ENCODE measurements at places on chromosomes 1 and 21. TPM values are rescaled to one million over a fixed set of nuclear protein-coding genes. Genes with fewer than 3 reads are reported as not detected.

Gene TRIM67
- total RNA-seq = 0.28 TPM

Gene C1QTNF12
- 3.4 TPM for total RNA-seq

Gene BATF3
- total RNA-seq = not detected

Gene PGLYRP4
- total RNA-seq = not detected

Gene TSACC
- total RNA-seq = not detected

Gene HCRTR1
- total RNA-seq = not detected

Gene GJC2
- 4.1 TPM for total RNA-seq

Gene NBPF10
- 4.1 TPM for total RNA-seq

Gene OR6N1
- not detected for total RNA-seq

Gene FCGR3A
- 6.9 TPM for total RNA-seq

DNA sequence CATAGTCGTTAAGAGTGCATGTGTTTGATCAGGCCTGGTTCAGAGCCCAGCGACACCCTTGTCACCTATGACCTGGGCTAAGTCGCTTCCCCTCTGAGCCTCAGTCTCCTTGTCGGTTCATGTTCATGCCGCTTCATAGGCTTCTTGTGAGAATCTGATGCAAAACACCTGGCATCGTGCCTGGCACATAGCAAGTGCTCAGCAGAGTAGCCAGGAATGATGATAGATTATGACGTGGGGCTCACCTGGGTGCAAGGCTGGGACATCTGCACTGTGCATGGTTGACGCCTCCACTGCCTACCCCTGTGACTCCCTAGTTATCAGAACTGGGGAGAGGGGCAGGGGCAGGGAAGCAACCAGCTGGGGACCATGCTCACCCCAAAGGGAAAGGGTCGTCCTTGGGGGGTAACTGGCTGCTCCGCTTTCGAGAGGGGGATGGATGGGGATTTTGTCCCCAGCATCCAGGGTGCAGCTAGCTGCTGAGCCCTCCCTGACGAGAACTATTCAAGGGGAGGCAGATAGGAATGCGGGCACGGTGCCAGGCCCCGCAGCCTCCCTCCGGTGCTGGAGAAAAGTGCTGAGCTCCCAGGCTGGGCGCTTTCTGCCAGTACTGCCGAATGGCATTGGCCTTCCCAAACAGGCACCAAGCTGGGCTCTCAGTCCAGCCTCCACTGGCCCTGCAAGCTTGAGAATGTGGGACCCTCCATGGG is 9.3 kb downstream of the EFHD2 start:
- H3K4me3 ChIP-seq = no peak overlapping the region
- H3K27me3 ChIP-seq = no peaks in the 10 kb centered on the region
- no peaks in the 10 kb centered on the region for H3K36me3 ChIP-seq
- DNase-seq = no peak

- no peaks in the 10 kb centered on the region for H3K36me3 ChIP-seq
- DNase-seq = no peak
- H3K27me3 ChIP-seq = no peaks in the 10 kb centered on the region
Observed at GRCh38 chr1:56827711-56828110, 8.5 kb upstream of the FYB2 start.

DNA sequence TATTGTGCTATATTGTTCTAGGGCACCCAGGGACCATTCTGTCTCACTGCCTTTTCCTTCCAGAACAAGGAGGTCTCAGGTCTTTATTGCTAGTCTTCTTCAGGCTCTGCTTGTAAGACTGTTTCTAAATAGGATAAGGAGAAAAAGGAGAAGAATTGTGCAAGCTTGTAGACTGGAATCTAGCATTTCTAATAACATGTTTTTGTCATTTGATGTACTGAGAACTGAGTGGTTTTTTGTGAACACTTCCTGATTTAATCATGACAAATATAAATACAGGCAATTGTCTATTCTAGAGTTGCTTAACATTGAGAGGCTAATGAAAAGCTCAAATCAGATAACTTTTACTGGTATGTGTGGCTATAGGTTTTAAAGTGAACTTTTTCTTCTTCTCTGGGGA is 77.6 kb downstream of the CLIC4 start:
- H3K27me3 ChIP-seq = no peaks in the 10 kb centered on the region
- no peaks in the 10 kb centered on the region for H3K4me1 ChIP-seq
- no peak overlapping the region for H3K27ac ChIP-seq

- no peak overlapping the region for H3K4me3 ChIP-seq
- H3K4me1 ChIP-seq = no peaks in the 10 kb centered on the region
- DNase-seq = no peak
Observed at GRCh38 chr1:11227106-11228077, 35.0 kb downstream of the MTOR start.

DNA sequence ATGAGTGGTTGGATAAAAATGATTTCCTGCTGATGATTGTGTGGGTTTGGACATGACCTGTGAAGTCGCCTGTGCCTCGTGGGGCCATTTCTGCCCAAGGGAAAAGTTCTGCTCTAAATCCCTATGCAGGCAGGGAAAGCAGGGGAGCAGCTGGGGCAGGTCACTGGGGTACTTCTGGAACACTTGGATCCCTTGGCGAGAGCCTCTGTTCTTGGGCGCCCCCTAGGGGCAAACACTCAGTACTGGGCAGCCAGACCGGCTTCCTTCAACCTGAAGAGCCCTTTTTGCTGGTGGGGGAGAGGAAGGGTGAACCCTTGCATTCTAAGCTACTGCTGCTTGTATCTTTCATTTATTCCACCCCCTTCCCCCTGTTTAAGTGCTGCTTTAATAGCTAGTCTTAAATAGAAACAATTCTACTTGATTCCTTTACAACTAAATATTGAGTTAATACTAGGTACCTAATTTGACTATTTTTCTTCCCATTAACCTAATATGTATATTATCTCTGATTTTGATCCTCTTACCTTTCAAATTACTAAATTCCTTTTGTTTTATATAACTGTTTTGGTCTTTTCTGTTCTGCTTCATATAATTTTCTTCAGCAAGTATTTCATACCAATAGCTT is 5.1 kb upstream of the CLEC20A start:
- DNase-seq = peak; percentile 58
- no peak overlapping the region for H3K4me3 ChIP-seq
- H3K27ac ChIP-seq = no peak overlapping the region
- no peaks in the 10 kb centered on the region for H3K4me1 ChIP-seq
- no peaks in the 10 kb centered on the region for H3K36me3 ChIP-seq
- no peaks in the 10 kb centered on the region for H3K27me3 ChIP-seq

GRCh38 chr1:64186138-64186897 is 17.1 kb upstream of the UBE2U start:
- no peaks in the 10 kb centered on the region for H3K4me1 ChIP-seq
- H3K4me3 ChIP-seq = no peak overlapping the region
- H3K36me3 ChIP-seq = no peaks in the 10 kb centered on the region
- no peak overlapping the region for H3K27ac ChIP-seq
- H3K27me3 ChIP-seq = no peaks in the 10 kb centered on the region

DNA sequence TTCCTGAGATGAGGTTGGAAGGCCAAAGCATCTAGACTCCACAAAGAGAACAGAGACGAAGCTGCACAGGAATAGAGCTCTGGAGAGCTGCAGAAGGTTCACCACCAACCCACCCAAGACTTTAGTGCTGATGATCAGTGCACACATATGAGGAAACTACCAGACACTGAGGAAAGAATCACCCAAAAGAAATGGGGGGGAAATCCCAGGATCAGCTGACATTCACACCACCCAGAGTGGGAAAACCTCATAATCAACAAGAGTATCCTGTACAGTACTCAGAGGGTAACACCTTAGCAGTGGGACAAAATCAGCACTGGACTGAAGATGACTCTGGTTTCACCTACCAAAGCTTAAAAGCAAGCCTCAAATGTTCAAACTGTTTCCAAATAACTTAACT is 36.4 kb downstream of the DENND1B start:
- H3K27me3 ChIP-seq = no peaks in the 10 kb centered on the region
- H3K36me3 ChIP-seq = no peaks in the 10 kb centered on the region
- H3K27ac ChIP-seq = no peak overlapping the region
- no peak overlapping the region for H3K4me3 ChIP-seq
- no peaks in the 10 kb centered on the region for H3K4me1 ChIP-seq

- H3K4me1 ChIP-seq = no peaks in the 10 kb centered on the region
- no peak overlapping the region for H3K4me3 ChIP-seq
- no peaks in the 10 kb centered on the region for H3K36me3 ChIP-seq
- no peak for DNase-seq
- H3K27me3 ChIP-seq = no peaks in the 10 kb centered on the region
Observed at GRCh38 chr1:66671455-66671854, 80.8 kb upstream of the DYNLT5 start.

DNA sequence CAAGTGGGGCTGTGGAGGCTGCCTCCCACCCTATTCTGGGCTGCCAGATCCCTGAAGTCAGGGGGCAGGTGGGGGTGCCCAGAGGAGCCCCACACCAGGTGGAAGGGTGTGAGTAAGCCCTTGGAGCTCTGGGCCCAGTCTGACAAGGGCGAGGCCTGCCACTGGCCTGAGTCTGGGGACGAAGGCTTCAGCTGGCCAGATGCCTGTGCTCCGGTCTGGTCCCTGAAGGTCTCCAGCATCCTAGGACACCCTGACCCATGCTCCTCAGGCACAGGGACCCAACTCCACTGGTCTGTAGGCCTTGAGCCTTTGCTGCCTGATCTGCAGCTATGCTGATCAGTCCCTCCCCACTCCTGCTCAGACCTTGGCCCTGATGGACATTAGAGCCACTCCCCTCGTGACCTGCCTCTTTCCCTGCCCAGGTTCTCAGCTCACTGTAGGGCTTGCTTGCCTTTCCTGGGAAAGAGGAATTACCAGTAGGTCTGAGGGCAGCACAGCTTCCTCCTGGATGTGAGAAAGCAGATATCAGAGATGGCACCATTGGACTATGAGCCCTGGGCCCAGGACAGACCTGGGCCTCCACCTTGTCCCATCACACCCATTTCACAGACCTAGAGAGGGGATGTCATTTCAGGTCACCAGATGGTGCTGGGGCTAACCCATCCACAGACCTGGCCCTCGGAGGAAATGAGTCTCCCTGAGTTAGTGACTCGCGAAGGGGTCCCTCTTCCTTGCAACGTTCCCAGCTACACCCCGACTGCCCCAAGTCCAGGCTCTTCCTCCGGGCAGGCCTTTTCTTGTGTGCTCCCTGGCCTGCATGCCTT is 32.8 kb upstream of the CSF3R start:
- no peak overlapping the region for H3K4me3 ChIP-seq
- no peaks in the 10 kb centered on the region for H3K27me3 ChIP-seq
- DNase-seq = no peak

DNA sequence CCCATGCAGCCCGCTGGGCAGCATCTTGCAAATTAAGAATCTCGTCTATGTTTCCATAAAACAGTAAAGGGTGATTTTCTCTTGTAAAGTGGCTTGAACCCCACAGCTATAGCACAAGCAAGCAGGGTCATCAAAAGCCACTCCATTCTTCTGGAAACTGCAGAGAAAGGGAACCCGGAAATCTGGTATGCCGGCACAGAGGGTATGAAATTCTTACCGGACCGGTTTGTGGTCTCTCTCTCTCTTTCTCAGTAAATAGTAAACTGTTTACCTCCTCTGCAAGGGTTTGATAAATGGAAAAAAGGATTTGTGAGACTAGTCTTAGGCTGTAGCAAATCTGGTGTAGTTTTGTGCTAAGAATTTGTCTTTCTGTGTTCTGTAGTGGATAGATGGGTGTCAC is 2.7 kb upstream of the ADSS2 start:
- H3K4me1 ChIP-seq = no peaks in the 10 kb centered on the region
- H3K27me3 ChIP-seq = no peaks in the 10 kb centered on the region
- DNase-seq = peak; percentile 37
- H3K36me3 ChIP-seq = no peaks in the 10 kb centered on the region

DNA sequence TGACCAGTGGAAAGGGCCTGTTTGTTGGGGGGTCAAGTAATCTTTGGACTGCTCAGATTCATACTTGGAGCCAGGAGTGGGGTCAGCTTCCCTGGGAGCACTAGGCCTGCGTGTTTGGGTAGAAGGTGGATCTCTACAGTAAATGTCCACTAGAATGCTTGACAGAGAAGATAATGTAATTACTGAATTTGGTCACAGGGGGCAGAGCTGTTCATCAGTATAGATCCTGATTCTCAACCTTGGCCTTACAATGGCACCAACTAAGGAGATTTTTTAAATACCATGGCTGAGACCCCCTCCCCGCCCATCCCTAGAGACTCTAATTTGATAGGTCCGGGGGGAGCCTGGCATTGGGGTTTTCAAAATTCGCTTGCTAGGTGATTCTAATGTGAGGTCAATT is 217.5 kb upstream of the PLXNA2 start:
- no peak overlapping the region for H3K27ac ChIP-seq
- no peaks in the 10 kb centered on the region for H3K36me3 ChIP-seq
- H3K4me1 ChIP-seq = no peaks in the 10 kb centered on the region
- H3K4me3 ChIP-seq = no peak overlapping the region

- H3K4me3 ChIP-seq = no peak overlapping the region
- no peak overlapping the region for H3K27ac ChIP-seq
- no peak for DNase-seq
- H3K36me3 ChIP-seq = no peaks in the 10 kb centered on the region
Observed at GRCh38 chr1:181160998-181161870, 72.7 kb downstream of the IER5 start.

DNA sequence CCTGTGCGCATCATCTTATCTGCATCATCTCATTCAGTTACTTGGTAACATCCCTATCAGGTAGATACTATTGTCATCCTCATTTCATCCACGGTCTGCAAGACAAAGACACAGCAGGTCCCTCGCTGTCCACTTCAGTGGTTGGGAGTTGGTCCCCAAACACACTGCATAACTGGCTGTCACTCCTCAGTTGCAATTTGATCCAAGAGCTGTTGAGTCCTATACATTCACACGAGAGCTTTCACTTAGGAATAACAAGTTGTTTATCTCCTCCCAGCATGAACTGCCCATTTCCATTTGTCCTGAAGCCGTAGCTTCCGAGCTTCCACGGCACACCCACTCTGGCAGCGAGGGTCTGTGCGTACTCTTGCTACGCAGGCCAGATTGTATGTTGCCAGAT is 472.0 kb downstream of the CAMTA1 start:
- H3K27me3 ChIP-seq = no peaks in the 10 kb centered on the region
- no peak overlapping the region for H3K27ac ChIP-seq
- no peaks in the 10 kb centered on the region for H3K36me3 ChIP-seq
- no peaks in the 10 kb centered on the region for H3K4me1 ChIP-seq

- no peaks in the 10 kb centered on the region for H3K36me3 ChIP-seq
- H3K4me1 ChIP-seq = no peaks in the 10 kb centered on the region
- DNase-seq = no peak
- H3K27me3 ChIP-seq = no peaks in the 10 kb centered on the region
- H3K4me3 ChIP-seq = no peak overlapping the region
- H3K27ac ChIP-seq = no peak overlapping the region
Observed at GRCh38 chr1:53187401-53187800, 9.2 kb upstream of the CPT2 start.

DNA sequence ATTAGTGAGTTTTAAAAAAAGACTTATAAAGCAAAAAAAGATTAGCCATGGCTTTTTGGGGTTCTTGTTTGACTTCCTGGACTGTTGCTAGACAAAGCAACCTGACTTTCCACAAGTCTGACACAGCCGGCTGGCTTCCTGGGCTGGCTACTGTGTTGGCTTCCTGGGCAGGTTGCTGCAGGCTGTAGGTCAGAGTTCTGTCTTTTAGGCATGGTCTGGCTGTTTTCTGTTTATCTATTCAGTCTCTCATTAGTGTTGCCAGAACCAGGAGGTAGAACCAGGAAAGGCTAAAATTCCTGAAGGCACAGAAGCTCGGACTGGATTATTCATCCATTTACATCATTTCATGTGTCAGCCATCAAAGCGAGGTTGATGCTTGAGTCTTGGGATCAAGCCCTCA is 88.6 kb upstream of the SLC35F3 start:
- no peak for DNase-seq
- H3K4me3 ChIP-seq = no peak overlapping the region
- no peaks in the 10 kb centered on the region for H3K27me3 ChIP-seq
